Mammary microvascular endothelial cell (primary cell): ENCODE measurements at places on chromosomes 6 and 20. TPM values are rescaled to one million over a fixed set of nuclear protein-coding genes. Genes with fewer than 3 reads are reported as not detected.

SIRPB2 gene
- total RNA-seq: 0.07 TPM in 1 of 2 replicates, not detected in the other

TPBG gene
- total RNA-seq: 9.5 and 15.7 TPM in 2 replicates

CAGE1 gene
- not detected in 2 replicates for total RNA-seq

DCDC2 gene
- not detected in 2 replicates for total RNA-seq

EIF6 gene
- 195 and 206 TPM in 2 replicates for total RNA-seq
